ENCODE measurements at places on chromosomes 4 and X. TPM values are rescaled to one million over a fixed set of nuclear protein-coding genes. Genes with fewer than 3 reads are reported as not detected.

Gene XKRX
- total RNA-seq = 11.8 TPM

Gene TMEM255A
- total RNA-seq = not detected

Gene PAGE2
- total RNA-seq = not detected

Gene NAP1L5
- total RNA-seq = 0.37 TPM

Gene CHRDL1
- not detected for total RNA-seq

Gene YIPF7
- not detected for total RNA-seq

Gene MGARP
- total RNA-seq = 0.28 TPM

Gene BEX1
- total RNA-seq = not detected

Gene ZNF141
- total RNA-seq = 26.9 TPM

Gene GATA1
- total RNA-seq = not detected

Gene FMR1NB
- not detected for total RNA-seq

Gene FAAH2
- total RNA-seq = 2.1 TPM

All from OCI-LY7 (cell line).